Activated T-helper 1 cell treated with Interleukin-2 at 50 U/mL for 16 hours (primary cell): ENCODE measurements at places on chromosomes 16 and 17.

- no peak for DNase-seq
Observed at GRCh38 chr17:69557339-69557738, 142.8 kb downstream of the MAP2K6 start.

DNA sequence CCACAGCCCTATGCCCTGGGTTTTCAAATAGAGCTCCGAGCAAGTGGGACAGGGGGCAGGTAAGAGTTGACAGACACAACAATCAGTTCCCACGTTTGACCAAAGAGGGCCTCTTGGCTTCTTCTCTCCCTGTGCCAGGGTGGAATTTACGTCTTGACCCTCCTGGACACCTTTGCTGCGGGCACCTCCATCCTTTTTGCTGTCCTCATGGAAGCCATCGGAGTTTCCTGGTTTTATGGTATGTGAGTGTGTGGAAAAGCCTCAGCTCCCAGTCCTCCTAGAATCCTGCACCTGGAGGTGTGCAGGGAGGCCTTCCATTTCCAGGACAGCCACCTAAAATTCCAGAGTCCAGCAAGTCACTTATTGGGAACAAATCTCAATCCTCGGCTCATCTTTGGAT is 42.5 kb downstream of the SLC6A2 start:
- DNase-seq = no peak

- no peak for DNase-seq
Observed at GRCh38 chr17:66830451-66830850, 4.5 kb upstream of the CACNG5 start.

DNA sequence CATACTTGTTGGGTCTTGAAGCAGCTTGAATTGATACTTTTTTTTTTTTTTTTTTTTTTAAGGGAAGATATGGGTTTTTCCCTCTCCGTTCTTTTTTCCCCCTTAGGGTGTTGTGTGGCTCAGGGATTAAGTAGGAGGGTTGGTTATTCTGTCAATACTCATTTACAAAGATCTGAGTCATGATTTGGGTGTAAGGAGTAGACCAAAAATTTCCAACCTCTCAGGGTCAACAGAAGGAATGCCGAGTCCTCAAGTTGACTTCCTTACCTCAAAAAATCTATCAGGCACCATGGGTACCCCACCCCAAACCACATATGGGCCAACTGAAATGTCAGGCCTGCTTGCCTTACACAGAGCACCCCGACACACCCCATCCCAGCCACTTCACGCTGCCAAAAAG is 230.5 kb downstream of the CCDC182 start:
- DNase-seq = no peak

DNA sequence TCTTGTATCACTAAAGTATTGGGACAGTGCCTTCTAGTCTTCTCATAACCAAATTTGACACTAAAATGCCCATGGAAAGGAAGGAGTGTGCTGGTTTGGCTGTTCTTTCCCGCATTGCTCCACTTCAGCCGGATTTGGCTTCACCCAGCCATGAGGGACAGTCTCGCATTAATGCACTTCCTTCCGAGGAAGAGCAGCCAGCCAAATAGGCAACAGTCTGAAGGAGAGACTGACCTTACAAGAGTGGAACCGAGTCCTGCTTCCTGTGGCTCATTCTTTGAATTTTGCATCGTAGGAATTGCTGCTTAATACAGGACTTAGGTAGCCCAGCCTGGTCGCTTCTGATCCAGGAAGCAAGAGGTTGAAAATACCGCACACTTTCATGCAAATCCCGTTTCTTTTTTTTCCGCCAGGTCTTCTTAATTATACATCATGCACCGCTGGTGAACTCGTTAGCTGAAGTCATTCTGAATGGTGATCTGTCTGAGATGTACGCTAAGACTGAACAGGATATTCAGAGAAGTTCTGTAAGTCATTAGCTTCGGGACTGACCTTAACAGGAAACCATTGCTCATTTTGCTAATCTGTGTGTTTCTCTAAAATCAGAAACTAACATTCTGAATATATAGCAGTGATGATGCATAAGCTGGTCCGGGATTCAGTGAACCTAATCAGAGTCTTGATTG is 38.2 kb downstream of the CLEC16A start:
- DNase-seq = no peak

DNA sequence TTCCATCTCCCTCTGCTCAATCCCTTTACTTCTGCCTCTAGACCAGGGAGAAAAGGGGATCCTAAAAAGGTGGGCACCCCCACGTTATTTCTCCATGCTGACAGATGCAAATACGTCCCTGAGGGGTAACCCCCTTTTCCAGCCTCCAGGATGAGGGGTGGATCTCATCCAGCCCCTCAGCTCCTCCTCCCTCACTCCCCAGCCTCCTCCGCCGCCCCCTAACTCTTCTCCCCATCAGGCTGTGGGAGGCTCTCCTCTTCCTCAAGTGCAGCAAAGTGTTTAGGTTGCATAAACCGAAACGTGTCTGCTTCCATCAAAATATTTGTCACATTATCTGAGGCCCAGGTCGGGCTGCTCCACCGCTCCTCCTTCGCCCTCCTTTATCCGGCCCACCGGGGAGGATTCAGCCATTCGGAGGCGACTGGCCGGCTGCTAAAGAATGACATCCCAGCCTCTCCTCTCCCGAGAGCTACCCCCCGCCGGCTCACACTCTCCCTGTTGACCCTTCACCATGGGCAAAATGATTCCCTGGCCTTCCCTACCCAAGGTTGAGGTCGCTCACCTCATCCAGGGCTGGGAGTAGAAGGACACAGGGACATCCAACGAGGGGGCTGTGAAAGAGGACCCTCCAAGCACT is 1.2 kb upstream of the C1QL1 start:
- DNase-seq = no peak

DNA sequence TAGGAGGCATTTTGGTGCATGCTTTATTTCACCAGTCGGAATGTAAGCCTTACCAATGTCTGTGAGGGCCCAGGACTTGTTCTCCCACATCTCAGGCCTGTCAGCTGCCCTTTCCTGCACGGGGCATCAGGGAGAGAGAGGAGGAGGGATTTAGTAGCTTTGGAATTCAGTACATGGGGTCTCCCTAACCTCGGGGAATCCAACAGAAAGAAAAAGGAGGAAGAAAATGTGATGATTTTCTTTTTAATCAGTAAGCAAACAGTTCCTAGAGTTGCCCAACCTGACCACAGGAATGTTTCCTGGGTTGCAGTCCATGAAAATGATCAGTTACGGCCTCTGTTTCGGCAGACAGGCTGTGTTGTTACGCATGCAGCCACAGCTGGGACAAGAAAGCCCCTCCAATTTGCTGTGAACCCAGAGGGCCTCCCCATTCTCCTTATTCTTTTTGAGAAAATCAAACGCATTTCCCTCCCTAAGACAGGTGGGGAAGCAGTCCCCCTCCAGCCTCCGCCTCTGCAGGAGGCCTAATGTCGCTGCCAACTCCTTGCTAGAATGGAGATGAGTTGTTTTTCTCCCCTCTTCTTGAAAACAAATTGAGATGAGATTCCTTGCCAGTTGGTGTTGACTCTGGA is 53.1 kb upstream of the TANGO6 start:
- no peak for DNase-seq

DNA sequence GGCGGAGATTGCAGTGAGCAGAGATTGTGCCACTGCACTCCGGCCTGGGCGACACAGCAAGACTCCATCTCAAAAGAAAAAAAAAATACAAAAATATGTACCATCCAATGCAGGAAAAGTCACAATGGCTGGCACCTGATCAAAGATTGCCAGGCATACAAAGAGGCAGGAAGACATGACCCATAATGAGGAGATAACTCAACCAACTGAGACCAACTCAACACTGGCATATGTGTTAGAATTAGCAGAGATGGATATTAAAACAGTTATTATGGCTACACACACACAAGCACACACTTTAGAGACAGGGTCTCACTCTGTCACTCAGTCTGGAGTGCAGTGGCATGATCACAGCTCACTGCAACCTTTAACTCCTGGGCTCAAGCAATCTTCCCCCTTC is 10.6 kb downstream of the QRICH2 start:
- DNase-seq = no peak

DNA sequence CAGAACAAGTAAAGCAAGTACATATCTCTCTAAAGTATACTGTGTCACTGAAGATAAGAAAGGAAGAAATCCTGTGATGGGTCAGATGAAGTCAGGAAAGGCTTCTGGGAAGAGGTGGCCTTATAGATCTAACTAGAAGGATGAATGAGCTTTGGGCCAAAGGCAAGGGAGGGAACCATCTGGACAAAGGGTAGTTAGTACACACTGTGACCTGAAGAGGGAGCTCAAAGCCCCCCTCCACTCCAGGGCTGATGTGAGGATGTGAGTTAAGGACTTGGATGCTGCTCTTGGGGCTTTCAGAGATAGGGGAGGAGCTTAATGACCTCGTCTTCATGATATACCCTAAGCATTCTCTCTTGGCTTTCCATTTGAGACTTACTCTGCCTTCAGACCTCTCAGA is 185.3 kb upstream of the CACNG3 start:
- no peak for DNase-seq

- no peak for DNase-seq
Observed at GRCh38 chr17:48347177-48347576, 82.8 kb downstream of the SKAP1 start.

DNA sequence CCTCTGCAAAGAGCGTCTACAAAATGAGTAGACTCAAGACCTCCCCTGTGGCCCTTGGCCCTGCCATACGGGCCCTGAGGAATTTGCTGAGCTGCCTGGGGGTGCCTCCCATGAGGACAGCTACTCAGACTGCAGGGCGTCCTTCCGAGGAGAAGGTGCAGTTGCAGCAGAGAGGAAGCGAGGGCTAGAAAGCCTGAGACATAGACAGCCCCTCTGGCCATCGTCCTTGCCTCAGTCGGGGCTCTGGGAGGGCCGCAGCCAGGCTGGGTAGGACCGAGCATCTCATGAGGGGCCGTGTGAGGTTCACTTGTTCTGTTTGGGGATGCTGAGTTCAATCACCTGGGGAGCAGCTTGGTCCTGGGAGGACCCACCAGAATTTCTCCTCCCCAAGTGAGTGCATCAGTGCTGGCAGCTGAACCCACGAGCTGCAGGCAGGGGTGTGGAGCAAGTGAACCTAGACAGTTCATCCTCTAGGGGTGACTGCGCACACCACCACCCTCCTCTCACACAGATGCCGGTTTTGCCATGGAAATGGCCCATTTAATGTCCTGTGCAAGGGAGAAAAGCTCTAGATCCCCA is 20.3 kb downstream of the RAB11FIP4 start:
- no peak for DNase-seq

- no peak for DNase-seq
Observed at GRCh38 chr17:51540151-51540550, 279.8 kb downstream of the UTP18 start.

DNA sequence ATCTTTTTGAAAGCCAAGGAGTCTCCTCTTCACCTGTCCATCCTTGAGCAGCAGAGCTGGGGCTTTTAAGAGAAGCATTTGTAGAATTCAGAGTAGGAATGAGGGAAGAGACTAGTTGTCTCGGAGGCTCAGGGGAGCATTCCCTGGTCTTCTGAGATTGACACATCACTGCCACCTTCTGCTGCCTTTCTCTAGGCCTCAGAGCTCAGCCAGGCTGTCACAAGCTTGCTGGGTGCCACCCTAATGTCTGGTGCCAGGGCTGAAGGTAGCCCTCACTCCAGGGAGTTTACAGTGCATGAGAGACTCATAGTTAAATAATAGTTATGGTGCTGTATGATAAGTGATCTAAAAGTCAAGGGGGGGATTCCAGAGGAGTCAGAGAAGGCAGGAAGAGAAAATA is 39.7 kb downstream of the B9D1 start:
- DNase-seq = no peak

DNA sequence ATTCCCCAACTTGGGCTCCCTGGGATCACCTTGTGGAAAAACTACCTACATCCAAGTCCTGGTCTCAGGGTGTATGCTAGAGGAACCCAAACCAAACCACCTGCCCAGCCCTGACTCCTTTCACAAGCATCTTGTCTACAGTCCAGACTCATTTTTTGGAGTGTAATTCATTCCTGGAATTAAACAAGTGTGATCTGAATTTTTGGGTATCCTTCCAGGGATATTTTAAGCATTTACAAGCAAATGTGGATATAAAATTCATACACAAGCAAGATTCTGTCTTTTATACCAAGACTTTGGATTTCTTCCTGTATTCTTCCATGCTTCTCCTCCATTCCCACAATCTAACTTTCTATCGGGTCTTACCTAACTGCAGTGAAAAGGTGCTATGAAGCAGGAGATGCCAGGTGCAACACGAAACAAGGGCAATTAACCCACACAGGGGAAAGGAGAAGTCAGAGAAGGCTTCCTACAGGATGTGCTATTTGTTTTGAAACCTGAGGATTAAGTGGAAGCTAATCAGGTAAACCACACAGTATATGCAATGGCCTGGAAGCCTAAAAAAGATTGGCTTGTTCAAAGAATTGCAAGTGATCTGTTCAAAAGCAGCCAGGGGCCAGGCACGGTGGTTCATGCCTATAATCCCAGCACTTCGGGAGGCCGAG is 417.2 kb upstream of the C16orf82 start:
- no peak for DNase-seq

- DNase-seq = no peak
Observed at GRCh38 chr17:40074871-40075200, 12.1 kb downstream of the THRA start.

DNA sequence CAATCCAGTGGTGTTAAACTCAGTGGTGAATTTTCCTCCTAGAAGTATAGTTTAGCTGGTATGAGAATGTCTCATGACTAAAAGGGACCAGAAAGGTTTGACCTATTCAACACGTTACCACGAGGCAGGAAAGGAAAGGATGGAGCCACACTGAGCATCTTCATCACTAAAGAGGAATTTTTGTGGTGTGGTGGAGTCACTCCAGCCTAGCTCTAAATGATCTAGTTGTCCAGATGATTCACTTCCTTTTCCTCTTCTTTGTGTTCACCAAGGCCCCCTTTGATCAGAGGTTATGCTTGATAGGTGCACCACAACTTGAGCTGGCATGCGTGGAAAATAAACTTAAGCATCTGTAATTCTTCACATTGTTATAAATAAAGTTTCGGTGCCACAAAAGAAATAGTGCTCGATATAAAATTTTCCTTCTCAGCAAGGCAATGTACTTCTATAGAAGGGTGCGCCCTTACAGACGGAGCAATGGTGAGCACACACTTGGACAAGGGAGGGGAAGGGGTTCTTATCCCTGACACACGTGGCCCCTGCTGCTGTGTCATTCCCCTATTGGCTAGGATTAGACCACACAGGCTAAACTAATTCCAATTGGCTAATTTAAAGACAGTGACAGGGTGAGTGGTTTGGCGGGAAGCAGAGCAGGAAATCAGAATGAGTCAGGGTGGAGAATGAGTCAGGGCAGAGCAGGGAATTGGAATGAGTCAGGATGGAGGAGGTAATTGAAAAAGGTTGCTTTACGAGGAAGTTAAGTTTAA is 254.6 kb downstream of the HS3ST3A1 start:
- no peak for DNase-seq

DNA sequence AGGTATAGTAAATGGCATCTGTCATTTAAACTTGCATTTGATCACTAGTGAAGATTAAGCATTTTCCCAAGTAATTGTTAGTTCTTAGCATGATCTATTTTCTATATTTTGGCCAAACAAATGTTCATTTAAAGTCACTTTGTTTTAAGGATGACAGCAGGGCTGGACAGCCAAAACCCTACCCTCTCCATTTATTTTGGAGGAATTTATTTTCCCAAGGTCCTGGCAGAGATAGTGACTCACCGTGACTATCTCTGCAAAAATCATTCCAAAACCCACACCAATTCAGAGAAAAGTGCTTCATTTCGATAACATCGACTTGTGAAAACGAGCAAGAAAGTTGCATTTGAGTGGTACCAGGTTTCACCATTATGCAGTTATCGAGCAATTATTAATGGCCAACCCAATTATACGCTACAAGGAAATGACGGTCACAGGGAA is 665 bp upstream of the AKAP1 start:
- no peak for DNase-seq
